AG04450 (cell line): ENCODE measurements at places on chromosomes 4 and X.

DNA sequence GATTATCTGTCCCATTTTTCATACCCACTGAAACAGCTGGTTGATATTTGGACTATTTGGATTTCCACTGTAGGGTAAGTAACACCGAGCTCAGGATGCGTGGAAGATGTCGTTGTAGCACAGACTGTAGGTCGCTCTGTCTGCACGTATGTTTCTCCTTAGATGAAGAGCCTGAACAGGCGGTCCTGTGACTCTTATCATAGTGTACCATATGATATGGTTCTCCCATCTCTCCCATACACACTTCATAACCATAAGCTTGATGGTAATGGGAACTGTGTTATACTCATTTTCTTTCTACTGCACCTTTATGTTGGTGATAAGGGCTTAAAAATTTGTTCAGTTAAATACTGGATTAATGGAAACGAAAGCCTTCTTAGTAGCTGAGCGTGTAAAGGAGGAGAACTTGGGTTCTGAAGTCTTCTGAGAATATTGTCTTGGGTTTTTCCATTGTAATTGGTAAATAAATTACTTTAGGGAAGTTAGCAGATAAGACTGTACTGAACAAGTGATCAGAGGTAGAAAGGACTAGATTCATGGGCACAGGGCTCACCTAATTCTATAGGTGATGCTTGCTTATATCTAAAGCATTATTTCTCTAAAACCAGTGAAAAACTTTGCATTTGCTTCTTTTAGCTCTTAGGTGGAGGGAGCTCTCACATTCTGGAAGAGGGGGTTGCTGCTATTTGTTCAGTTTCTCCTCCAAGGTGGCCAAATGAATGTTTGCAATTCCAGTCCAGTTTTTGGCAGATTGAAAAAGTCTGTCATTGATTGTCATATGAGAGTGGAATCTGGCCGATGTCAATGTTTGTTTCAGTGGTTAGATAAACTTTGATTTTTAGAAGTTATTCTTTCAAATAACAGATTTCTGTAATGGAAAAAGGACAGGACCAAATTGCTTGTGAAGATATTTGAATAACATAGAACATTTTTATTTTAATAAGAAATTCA lies 15.8 kb downstream of the SMAD1 start:
- no peak for DNase-seq

- DNase-seq: no peak
These were observed 100.2 kb upstream of the MID1IP1 start for GRCh38 chrX:38701073-38701472.

- no peak for DNase-seq
These were observed 109.8 kb downstream of the HMX1 start for GRCh38 chr4:8761824-8762205.

DNA sequence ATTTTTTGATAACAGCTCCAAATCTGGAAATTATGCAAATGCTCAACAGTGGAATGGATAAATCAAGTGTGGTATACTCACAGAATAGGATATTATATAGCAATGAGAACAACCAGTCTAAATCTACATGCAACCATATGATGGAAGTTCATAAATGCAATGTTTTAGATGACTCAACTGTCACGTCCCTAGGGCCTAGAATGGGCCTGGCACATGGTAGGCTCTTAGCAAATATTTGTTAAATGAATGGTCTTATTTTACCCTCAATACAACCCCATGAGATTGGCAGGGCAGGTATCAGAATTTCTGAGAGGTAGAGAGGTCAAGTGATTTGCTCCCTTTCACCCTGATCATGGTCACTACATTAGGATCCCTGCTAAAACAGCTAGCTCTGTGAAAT lies 14.6 kb upstream of the NKX3-2 start:
- no peak for DNase-seq

GRCh38 chr4:169957785-169958184 lies 68.4 kb downstream of the MFAP3L start:
- DNase-seq: no peak
